Skeletal muscle cell (primary cell): ENCODE measurements at places on chromosomes 4 and X.

DNA sequence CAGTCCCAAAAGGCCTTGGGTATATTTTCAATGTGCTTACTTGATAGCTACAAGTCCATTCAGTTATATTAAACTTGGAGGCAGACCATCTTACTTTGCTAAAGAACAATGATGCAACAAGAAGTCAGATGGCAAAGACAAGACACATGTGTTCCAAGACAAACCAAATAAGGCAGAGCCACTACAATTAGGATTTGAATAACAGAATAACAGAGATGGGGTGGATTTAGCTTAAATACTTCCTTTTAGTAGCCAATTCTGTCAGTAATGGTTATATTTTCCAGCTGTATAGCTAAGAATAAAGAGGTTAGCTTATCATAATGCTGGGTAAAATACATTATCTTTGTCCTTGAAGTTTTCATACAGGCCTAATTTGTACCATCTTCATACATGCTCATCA, 37.7 kb upstream of the FRAS1 start:
- DNase-seq: no peak

GRCh38 chr4:15506464-15506863, 36.8 kb downstream of the CC2D2A start:
- DNase-seq: peak; percentile 54

GRCh38 chr4:181504924-181505323, 738.3 kb upstream of the TENM3 start:
- DNase-seq: no peak

- DNase-seq: peak; percentile 41
Observed at GRCh38 chr4:159445692-159446091, 342.8 kb downstream of the RAPGEF2 start.

DNA sequence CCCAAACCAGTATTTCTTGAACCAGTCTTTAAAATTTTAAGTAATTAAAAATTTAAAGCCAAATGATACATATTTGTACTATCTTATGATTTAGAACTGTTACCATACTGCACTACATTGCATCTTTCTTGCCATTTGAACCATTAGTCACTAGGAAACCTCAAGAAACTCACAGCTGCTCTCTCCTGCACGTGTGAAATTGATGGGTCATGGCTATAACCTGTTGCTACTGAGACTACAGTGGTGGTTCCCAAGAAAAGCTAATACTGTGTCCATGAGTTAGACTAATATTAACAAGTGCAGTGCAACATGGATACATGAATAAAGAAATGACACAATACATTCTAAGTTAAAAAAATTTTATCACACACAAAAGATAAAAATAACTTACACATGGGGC, 88.4 kb downstream of the PDE5A start:
- DNase-seq: no peak

DNA sequence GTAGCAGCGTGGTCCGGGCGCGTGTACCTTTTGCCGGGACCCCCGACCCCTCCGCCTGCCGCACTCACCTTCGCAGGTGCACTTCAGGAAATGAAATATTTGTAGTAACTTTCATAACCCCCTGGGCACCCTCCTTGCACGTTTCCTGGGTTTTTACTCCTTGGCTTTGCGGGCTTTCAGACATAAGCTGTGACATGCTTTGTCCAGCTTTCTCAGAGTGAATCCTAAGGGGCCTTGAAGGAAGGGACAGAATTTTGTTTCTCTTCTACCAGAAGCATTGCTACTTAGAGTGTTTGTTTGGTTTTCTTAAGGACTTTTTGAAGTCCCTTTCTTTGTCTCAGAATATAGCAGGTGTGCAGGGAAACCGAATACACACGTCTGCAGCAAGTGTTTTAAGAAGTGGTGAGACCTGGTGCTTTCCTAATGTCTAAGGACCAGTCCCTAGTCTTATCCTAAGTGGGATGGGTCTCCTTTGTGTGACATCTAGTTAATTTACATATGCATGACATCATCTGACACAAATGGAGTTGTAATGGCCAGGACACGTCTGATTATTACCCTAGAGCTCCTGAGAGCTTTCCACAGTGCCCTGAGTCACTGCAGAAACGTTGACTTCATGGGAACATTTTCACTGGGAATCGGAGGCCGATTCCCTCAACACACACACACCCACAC, 1.3 kb downstream of the FAM149A start:
- DNase-seq: no peak

DNA sequence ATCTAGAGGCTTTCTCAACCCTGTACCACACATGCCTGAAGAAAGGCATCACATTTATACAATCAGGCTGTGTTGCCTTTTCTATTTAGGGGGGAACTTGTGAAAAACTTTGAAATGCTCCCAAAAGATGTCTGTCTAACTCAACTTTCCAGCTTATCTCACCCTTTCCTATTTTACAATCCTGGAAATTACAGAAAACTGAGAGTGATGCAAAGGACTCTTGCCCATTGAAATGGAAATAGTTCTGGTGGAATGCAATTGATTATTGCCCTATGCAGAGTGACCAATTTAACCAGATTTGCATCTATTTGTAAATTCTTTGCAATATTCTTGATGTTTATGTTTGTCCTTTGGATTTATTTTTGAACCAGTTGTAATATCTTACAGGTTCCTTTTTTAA, 77.3 kb downstream of the GALNT7 start:
- DNase-seq: no peak

DNA sequence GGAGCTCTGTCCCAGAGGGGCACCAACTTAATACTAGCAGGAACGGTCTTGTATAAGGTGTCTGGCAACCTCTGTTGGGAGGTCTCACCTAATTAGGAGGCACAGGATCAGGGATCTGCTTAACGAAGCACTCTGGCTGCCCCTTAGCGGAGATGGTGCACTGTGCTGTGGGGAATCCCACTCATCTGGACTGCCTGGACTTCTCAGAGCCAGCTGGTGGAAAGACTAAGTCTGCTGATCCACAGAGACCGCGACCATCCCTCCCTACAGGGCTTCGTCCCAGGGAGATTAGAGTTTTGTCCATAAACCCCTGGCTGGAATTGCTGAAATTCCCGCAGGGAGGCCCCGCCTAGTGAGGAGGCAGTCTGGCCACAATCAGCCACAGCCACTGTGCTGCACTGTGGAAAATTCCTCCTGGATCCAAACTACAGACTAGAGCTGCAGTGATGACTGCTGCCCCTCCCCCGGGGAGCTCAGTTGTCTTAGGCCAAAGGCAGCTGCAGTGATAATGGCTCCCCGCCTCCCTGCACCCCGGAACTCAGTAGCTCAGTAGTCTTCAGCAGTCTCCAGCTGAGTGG, 22.0 kb upstream of the ZCCHC4 start:
- DNase-seq: no peak

DNA sequence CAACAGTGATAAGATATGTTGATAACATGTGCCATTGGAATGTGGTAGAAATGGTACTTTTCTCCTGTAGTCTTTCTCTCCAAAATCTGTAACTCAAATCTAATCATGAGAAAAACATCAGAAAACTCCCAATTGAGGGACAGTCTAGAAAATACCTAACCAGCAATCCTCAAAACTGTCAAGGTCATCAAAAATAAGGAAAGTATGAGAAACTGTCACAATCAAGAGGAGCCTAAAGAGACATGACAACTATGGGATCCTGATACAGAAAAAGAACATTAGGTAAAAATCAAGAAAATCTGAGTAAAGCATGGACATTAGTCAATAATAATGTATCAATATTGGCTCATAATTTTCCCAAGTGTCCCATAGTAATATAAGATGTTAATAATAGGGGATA, 124.5 kb upstream of the PPP1R2C start:
- no peak for DNase-seq

GRCh38 chr4:81605271-81605670, 133.6 kb upstream of the RASGEF1B start:
- no peak for DNase-seq

- DNase-seq: no peak
Observed at GRCh38 chrX:22758807-22759481, 240.8 kb upstream of the DDX53 start.

- no peak for DNase-seq
Observed at GRCh38 chr4:168374772-168375523, 56.4 kb upstream of the DDX60 start.

GRCh38 chr4:69156913-69157312, 57.6 kb downstream of the UGT2B11 start:
- DNase-seq: no peak

DNA sequence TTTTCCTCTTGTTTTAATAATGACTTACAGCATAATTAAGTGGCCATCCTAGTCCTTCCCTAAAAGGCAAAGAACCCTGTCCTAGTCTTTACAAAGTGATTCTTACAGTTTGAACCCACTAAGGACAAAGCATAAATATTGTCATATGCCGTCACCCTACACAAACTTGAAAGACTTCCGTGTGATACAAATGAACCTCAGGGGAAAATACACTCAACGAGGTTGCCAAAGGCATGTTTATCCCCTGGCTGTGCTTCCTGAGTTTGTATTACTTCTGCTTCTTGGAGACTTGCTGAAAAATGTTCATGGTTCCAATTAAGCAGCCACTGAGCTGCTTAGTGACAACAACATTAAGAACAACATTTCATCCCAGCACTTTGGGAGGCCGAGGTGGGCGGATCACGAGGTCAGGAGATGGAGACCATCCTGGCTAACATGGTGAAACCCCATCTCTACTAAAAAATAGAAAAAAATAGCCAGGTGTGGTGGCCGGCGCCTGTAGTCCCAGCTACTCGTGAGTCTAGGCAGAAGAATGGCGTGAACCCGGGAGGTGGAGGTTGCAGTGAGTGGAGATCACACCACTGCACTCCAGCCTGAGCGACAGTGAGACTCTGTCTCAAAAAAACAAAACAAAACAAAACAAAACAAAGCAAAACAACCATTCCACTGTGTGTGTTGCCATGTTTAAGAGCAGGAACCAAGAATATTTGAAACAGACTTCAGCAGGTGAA, 16.2 kb downstream of the RASSF6 start:
- no peak for DNase-seq

DNA sequence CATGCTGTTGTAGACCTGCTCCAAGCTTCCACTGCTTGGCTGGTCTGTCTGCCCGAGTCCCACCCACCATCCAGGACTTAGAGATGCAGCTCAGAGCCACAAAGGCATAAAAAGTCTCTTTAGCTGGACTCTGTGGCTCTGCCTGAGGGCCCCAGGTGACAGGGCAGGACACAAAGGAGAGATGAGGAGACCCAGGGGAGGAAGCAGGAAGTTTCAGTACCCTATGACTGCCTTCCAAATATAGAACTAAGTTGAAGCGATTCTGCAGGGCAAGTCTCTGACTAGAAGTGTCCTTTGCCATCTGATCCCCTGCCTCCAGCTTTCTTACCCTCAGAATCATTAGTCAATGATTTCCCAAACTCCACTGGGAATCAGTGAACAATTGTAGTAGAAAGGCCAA, 11.2 kb upstream of the CXCR3 start:
- DNase-seq: no peak

DNA sequence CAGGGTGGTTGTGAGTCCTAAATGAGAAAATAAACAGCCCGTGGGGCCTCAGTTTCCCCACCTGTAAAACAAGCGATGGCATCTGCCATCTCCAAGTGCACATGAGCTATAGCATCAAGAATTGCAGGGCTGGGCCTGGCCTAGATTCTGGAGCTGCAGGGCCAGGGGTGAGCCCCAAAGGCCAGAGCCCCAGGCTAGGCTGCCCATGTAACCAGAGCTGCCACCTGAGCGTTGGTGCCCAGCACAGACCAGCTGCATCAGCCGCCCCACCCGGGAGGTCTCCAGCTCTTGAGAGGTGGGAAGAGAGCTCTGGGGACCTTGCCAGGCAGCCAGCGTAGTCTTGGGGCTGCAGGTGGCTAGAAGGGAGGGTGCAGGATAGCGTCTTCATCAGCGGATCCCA, 27.0 kb upstream of the GPR78 start:
- no peak for DNase-seq

GRCh38 chr4:87129681-87130080, 90.7 kb downstream of the KLHL8 start:
- DNase-seq: no peak

- no peak for DNase-seq
Observed at GRCh38 chrX:46642145-46642544, 68.6 kb downstream of the CHST7 start.

DNA sequence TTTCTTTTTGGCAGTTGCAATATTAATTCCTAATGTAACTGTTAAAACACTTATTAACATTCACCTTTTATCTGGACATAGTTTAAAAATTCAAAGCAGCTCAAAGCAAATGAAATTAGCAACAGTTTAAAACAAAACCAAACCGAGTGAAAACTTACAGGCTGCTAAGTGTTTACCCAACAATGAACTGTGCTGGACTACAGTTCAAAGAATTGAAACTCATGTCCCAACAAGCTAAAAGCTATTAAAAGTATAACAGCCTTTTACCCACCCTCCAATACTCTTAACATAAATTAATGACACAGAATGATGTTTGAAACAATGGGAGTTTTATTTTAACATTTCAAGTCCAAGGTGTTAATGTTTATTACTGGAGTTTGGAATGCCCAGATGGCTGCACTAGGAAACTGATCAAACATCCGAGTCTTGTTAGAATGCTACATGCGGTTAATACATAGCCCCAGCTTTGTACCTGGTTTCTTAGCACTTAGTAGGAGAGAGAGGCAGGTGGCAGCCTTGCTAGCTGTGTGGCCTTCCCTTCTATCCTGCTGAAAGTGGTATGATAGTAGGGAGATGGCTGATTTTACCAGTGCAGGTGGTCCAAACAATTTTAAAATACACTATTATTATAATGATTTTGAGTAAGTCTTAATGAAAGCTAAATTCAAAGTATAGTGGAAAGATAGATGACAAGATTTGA, 21.1 kb upstream of the FRYL start:
- DNase-seq: no peak

DNA sequence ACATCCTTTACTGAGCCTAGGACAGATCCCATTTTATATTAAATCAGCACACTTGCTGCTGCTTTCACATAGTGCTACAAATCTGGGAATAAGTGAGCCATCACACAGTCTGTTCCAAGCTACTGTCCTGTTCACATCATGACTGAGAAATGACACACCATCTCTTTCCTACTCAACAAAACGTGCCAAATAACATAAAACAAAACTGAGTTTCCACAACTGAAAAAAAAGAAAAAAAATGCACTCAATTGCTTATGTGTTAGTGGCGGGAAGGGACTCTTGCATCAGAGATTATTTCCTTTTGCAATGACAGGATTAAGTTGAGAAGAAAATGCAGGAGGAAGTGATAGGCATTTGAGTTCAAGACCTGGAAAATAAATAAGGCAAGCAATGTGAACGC, 109.0 kb downstream of the SHROOM4 start:
- DNase-seq: no peak

DNA sequence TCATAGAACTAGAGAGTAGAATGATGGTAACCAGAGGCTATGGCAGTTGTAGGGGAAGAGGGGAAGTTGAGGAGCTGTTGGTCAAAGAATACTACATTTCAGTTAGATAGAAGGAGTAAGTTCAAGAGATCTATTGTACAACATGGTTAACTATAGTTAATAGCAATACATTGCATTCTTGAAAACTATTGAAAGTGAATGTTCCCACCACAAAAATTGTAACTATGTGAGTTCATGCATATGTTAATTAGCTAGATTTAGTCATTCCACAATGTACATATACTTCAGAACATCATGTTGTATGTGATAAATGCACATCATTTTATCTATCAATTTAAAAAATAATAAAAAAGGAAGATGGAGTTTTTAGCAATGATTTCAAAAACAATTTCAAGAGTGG, 125.3 kb upstream of the IL15 start:
- no peak for DNase-seq
